Islet precursor cell (in vitro differentiated cells): ENCODE measurements at places on chromosomes 11 and 22.

DNA sequence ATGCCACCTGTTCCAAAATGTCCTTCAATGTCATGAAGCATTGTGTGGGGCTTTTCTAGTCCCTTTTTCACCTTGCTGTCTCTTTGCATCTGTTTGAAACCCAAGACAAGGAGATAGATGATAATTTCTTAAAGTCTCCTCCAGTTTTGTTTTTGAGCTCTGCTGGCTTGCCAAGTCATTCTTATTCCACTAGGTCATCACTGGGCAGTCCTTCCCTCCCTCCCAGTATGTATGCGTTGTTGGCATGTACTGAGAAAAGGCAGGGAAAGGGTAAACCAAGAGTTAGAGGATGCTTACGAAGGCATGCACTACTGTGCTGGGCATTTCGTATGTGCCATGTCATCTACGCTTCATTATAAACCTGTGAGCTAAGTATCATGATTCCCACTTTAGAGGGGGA, 78.6 kb downstream of the PARVA start:
- DNase-seq: no peak

DNA sequence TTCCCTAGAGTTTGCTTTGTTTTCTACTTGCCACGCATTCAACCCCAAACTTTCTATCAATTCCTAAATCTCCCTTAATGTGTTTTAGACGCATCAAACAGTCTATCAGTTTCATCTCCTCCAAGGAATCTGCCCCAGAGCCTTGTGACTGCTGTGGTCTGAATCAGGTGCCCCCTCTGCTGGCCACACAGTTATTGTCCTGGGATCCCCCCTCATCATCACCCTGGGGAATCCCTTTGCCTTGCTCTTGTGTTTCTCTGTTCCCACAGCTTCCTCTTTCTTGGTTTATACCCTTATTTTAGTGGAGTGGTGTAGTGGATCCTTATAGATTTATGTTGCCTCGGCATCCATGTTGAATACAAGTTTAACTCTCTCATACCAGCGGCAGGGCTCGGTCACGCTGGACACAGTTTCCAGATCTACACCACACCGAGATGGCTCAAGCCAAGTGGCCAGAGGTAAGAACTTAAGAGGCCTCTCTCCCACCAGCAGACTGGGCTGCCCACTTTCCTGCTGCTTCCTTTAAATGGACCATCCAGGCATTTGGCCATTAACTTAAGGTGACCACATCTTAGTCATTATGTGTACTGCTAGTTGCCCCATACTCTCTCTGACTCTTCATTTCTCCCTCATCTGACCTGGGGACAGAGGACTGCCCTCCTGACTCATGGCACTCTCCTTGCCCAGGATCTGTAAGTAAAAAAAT, 8.2 kb downstream of the UPB1 start:
- peak; percentile 76 for DNase-seq

GRCh38 chr11:63874511-63874910, 35.6 kb downstream of the MARK2 start:
- DNase-seq: no peak

DNA sequence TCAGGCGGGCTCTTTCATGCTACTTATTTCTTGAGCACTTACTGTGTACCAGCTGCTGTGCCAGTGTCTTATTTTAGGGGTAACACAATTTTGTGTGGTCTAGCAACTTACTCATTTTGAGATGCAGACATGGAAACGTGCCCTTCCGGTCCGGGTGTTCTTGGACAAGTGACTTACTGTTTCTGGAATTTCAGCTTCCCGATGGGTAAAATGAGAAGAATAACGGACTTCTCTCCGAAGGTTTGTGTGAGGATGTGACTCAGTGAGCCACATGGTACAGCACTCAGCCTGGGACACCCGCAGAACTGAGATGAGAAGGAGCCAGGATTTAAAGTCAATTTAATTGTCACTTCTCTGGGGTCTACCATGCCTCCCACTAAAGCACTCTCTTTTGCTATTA, 114.5 kb upstream of the SYT13 start:
- no peak for DNase-seq

GRCh38 chr11:95229993-95230809, 801 bp downstream of the SESN3 start:
- peak; percentile 66 for DNase-seq

DNA sequence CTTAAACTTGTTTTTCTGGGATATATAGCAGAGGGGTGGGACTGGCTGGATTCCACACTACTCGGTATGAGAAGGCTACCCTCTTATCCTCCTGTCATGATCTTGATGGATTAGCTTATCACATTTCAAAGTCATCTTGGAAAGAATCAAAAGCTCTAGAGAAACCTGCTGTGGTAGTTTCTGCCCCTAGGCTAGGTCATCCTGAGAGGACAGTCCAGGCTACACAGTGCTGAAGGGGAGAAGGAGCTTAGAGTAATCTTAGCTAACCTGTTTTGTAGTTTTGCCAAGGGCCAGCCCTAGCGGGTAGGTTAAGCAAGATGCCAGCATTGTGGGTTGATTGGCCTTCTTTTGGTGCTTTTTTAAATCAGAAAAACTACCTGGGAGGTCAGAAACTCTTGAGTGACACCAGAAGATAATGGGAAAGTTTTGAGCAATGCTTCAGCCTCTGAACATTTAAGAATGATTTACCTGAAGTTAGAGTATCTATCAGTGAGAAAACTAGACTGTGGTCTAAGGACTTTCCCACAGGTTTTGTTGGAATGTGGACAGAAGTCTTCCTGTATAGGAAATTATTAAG, 21.3 kb downstream of the PIWIL4 start:
- DNase-seq: peak; percentile 84

- DNase-seq: peak; percentile 75
Observed at GRCh38 chr11:16926883-16927626, 87.2 kb downstream of the PLEKHA7 start.

- DNase-seq: no peak
Observed at GRCh38 chr11:129410395-129410960, 34.8 kb downstream of the BARX2 start.

DNA sequence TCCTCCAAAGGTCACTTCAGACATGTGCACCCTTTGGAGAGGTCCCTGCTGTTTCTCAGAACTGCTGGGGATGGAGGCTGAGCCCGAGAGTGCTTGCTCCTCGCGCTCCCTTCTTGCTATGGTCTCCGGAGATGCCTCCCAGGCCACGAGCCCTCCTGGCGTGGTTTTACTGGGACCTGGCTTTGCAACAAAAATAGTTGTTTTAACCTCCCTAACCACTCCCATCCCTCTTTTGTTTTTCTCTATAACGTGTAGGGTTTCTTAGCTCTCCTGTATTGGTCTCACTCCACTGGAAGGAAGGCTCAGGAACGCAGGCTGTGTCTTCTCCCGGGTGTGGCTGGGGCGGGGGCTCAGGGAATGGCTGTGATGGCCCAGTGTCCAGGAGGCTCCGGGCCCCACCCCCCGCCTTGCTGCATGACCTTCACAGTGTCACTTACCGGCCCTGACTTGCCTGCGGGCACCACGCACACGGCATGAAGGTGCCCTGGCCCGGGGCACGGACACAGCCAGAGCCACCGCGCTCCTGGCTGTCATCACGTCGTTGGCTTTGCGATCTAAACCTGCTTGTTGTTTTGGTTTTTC, 5.6 kb downstream of the PTDSS2 start:
- DNase-seq: no peak

DNA sequence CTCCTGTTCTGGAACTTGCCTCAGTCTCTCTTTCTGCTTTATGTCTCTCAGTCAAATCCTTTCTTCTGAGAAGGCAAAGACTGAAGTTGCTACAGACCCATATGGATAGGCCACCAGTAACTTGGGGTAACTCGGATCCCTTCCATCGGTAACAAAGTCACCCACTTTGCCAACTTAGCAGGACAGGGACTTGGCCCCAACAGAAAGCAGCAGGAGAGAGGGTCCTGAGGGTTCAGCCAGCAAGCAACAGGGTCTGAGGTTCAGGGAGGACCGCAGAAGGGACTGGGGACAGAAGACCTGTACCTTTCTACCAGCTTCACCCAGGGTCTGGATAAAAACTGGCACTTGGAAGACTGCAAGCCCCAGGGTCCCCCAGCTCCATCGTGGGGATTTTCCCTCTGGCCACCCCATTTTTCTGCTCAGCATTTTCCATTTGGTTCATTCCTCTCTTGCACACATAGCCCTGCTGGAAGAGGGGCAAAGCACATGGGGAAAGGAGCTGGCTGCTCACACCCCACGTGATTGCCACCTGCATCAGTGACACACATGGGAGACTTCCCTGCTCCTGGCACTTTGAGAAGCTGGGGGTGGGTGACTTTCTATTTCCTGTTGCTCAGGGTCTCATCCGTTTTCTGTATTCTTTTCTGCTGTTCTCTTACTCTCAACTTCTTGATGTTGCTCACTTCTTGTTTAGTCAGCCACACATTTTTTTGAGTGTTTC, 34.6 kb upstream of the GNAZ start:
- no peak for DNase-seq

DNA sequence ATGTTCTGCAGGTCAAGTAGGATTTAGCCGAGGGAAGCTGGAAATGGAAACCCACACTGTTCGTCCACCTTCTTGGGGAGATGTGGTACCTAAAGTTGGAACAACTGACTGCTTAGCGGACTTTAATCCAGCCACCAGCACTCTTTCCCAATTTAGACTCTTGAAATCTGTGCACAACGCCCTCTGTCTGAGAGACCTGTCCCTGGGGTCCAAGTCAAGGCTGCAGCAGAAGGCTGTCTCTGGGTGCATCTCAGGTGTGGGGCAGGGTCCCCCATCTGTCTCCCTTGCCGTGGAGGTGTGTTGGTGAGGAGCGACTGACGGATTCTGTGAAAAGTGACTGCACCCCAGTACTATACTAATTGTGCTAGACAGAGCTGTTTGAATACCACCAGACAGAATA, 168.2 kb upstream of the CADM1 start:
- DNase-seq: no peak

- DNase-seq: no peak
Observed at GRCh38 chr11:118659953-118660680, 19.3 kb downstream of the TREH start.

GRCh38 chr11:87803748-87804147, 371.5 kb downstream of the RAB38 start:
- DNase-seq: no peak

GRCh38 chr11:117738246-117738957, 58.6 kb downstream of the DSCAML1 start:
- no peak for DNase-seq

DNA sequence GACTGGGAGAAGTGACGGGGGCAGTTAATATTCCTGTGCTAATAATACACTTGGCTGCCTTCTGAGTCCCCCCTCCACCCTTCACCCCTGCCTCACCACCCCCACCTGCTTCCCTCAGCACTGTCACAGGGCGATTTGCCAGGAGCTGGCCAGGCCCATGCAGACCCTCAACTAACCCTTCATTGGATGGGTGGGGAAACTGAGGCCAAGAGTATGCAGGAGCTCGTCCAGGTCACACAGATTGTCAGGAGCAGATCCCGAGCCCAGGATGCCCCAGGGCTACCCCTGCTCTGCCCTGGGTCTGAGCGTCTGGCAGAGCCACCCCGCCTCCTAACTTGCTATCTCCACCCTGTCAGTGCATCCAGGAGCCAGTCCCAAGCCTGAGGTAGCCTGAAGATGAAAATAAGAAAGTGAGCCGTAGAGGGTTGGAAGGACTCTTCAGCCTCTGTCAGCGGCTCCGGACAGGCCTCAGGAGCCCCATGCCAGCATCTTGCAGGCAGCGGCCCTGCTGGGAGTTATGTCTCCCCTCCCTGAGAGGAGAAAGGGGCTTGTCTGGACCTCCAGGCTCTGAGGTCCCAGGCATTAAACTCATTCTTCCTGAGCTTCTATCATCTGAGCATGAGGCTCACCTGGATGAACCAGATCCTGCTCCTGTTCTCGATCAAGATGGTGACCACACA, 6.2 kb downstream of the TPBGL start:
- peak; percentile 46 for DNase-seq

GRCh38 chr11:20213790-20214189, 53.5 kb upstream of the DBX1 start:
- no peak for DNase-seq

DNA sequence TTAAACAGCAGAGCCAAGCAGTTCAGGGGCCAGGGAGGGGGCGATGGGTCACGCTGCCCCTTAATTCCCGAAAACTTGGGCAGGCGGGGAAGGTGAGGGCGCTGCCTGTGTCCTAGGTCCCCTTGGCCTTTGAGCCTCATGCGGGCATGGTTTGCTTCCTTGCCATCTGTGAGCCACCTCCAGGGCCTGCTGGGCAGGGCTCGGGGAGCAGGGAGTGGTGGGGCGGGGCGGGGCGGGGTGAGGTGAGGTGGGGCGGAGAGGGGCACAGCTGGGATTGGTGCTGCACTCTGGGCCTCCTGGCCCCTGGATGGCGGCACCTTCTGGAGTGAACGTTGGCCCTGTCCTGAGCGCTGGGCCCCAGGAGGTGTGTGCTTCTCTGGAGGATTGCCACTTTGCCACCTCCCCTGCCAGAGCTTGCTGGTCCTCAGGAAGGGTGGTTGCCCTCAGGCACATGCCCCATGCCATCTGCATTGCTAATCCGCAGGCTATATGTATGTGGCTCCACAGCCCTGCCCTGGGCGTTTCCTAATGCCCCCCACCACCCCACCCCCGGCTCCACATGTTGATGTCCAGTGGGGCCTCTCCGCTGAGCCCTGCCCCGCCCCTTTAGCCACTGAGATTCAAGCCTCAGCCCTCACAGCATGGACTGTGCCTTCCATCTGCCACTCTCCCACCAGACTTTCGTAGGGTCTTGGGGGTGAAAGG, 352.5 kb downstream of the TBC1D22A start:
- DNase-seq: no peak

DNA sequence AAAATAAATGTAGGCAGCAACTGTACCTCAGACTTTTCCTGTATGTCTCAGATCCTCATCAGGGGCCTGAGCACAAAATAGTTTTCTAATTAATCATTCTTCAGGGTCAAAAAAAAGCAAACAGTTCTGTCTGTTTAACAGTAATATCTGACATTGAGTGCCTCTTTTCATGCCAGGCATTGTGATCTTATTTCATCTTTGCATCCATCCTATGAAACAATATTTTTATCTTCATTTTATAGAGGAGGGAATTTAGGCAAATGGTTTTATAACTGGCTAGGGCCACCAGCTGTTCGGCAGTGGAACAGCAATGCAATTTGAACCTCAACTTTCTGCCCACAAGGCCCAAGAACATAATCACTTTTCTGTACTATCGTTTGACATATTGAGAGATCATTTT, 145.6 kb downstream of the WNT7B start:
- no peak for DNase-seq

DNA sequence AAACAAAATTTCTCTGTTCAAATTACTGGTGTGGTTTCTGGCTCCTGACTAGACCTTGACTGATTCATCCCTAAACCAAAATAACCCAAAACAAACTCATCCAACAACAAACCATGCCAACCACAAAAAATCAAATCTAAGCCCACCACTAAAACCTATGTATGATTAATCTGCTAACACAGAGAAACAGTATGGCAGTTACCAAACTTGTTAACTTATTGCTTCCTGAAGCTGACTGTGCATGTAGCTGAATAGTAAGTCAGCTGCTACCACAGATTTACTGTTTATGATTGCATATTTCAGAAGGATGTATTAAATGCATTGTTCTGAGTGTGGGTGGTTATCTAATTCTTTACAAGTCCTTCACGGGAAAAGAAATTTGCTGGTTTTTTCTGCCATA, 231.1 kb downstream of the SWAP70 start:
- DNase-seq: no peak

- DNase-seq: no peak
Observed at GRCh38 chr11:130766650-130767565, 149.4 kb downstream of the SNX19 start.

- no peak for DNase-seq
Observed at GRCh38 chr22:21857481-21857914, 9.9 kb downstream of the MAPK1 start.
